ENCODE measurements at places on chromosomes 5 and 9.
A peak's percentile ranks its signal among the peaks of the same experiment; 100 is the strongest.

- no peak for DNase-seq
Measured at GRCh38 chr5:133750856-133751255, 138.5 kb upstream of the FSTL4 start.

- DNase-seq = no peak
Measured at GRCh38 chr5:74356009-74356695, 284.4 kb downstream of the ENC1 start.

DNA sequence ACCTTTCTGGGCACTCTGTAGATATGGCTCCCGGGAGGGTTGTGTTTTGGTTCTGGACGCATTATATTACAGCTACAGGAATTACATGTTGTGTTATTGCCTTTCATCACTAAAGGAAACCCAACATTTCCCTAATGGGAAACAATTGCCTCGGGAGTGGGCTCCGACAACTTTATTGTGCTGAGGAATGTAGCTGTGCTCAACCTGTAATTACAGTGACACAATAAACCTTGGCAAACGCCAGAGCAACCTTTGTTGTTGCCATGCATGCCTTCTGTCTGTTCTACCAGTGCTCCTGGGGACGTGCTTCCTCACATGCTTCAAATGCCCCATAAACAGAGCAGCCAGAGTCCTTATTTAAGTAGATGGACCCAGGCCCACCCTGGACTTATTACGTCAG is 182.4 kb downstream of the DIRAS2 start:
- no peak for DNase-seq

DNA sequence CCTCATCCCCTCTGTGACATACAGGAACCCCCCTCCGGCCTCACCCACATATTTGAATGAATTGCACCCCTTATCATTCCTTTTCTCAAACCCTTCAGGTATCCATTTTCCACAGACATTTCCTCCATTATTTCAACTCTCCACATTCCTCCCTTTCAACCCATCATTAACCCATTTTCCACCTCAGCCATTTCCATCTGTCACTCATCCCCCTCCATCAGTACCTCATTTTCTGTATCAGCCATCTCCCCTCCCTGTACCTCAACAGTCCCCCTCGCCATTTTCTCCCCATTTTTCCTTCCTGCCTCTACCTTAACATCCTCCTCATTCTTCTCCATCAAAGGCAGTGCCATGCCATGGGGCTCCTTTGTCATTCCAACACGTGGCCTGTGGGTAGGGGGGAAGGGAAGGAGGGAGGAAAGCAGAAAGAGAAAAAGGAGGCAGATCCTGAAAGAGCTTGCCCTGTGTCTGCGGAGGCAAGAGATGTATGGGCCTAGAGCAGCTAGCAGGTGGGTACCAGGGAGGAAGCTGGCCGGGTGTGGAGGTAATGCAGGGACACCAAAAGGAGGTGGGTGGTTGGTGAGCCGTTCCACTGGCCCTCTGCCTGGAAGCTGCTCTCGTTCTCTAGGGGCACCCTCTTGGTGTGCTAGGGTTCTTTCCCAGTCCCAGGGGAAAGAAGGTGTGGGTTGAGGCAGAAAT is 1.5 kb downstream of the DNAJB5 start:
- no peak for DNase-seq

DNA sequence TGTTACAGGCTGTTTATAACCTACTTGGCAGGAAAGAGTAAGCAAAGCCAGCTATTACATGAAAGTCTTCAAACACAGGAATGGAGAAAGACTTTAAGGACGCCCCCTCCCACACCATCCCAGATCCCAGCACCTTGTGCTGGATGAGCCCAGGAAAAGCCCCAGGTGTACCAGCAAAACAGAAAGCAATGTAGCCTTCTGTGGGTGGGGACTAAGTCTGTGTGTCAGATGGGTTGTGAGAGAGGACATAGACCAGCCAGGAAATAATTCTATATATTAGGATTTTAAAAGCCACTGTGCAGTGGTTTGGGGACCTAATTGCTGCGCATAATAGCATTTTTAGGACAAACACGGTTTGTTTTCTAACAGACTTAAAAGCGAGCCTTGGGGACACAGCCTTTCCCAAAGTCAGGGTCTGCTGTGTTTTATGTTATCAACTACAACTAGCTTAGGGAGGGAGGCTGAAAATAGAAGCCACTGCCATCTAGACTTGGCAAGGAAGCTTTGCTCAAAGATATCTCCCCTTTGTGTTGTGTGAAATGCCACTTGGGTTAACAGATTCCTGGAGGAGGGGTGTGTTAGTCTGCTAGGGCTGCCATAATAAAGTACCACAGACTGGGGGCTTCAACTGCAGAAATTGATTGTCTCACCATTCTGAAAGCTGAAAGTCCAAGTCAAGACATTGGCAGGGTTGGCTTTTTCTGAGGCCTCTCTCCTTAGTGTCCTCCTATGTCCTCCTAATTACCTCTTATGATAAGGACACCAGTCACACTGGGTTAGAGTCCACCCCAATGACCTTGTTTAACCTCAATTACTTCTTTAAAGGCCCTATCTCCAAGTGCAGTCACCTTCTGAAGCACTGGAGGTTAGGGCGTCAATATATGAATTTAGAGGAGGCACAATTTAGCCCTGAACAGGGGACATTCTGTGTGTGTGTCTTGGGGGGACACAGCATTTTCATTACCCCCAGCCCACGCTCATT is 17.2 kb upstream of the UBE2QL1 start:
- no peak for DNase-seq

GRCh38 chr5:177334155-177334551 is 17.3 kb downstream of the LMAN2 start:
- no peak for DNase-seq

GRCh38 chr9:136110082-136111061 is 8.3 kb downstream of the TMEM250 start:
- DNase-seq = no peak

- no peak for DNase-seq
Measured at GRCh38 chr9:95979446-95979845, 104.0 kb downstream of the ERCC6L2 start.

- peak; percentile 83 for DNase-seq
Measured at GRCh38 chr5:59317023-59317773, 576.3 kb downstream of the PDE4D start.

- no peak for DNase-seq
Measured at GRCh38 chr5:176792655-176793342, 17.6 kb upstream of the UNC5A start.

DNA sequence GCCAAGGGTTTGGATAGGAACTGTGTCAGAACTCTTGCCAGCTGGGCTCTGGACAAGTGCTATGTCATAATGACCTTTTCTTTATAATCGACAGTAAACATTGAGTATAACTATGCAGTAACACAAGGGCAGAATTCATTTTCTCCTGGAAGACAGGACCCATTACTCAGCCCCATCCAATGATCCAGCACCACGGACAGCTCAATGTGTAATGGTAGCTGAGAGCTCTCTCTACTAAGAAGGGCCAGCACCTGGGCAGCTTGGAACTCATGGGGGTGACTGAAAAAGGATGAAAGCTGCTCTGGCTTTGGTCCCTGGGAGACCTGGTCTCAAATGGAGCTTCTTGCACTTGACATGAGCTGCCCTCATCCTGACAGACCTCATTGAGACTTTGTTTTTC is 347.8 kb downstream of the TRIM32 start:
- DNase-seq = no peak

GRCh38 chr5:135826994-135827671 is 7.3 kb upstream of the SLC25A48 start:
- DNase-seq = no peak

DNA sequence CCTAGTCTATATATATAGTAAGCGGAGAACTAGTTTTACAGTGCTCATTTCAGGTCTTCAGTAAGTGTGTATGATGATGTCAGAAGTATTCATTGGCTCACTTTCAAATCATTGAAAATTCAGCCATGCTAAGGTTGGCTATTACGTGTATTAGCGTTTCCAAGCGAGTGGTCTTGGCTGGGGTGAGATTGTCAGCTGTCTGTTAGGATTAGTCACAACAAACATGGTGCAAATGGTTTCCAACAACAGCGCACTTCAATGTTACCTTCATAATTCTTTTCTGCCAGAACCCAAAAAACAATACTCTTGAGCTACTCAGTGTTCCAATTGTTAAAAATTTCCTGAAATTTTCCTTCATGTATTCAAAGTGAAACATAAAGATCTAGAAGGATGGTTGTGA is 283.0 kb downstream of the AOPEP start:
- no peak for DNase-seq

DNA sequence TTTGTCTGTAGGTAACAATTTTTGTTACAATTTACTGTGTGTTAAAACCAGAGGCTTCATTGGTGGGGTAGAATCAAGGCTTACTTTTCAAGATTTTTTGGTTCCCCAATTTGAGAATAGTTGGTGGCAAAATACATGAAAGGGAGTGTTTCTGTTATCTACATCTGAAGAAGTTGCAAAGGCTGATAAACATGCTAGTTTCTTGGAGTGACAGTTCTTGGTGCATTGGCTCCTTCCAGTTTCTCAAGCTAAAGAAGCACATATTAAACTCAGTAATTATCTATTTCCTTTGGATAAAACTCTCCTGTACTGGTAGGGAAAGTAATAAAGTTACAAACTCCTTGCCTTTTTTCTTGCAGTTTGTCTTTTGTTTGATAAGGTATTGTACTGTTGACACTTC is 5.9 kb downstream of the MACIR start:
- DNase-seq = no peak

DNA sequence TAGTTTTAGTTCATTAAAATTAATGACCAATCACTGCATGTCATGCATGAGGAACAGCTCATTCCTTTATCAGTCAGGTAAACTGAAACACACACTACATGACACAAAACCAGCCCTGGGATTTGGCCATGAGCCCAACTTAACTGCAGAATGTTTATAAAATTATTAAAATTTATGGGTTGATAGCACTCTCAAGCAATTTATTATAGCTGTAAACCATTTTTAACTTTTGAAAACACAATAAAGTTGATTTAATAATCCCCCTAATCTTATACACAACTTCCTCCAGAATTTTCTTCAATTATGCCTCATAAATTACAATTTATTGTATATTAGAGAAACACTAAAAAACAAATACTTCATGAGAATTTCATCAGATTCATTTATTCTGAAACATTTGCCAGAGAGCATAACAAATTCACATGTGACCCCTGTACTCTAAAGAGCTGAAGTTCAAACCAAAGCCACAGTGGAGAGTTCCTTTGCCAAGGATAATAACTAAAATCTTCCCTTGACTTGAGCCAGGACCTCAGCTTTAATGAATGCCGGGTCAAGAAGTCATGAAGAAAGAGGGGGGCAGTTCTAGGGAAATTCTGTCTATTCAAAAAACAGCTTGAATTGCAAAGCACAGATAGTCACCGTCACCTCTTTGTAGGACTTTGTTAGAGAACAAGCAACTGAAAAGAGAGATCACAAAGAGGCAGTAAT is 763.7 kb upstream of the GRAMD2B start:
- DNase-seq = peak; percentile 87

GRCh38 chr9:134457321-134458206 is 131.3 kb downstream of the RXRA start:
- DNase-seq = no peak

DNA sequence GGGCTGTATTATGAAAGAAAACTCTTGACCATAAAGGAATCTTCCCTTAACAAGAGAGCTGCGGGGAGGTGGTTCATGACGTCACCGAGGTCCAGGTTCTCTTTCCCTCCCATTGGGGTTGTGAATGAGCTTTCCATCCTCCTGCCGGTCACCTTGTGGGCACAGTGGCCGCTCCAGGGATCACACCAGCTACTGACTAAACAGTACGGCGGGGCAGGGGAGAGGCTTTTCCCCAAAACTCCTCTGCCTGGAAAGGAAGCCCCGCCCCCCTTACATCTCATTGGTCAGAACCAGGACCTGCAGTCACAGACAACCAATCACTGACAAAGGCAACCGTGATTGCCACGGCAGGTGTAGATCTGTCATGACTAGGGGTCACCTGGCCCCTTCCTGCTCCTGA is 35.6 kb downstream of the ROR2 start:
- DNase-seq = peak; percentile 64

- no peak for DNase-seq
Measured at GRCh38 chr5:39187831-39188731, 31.3 kb downstream of the FYB1 start.

DNA sequence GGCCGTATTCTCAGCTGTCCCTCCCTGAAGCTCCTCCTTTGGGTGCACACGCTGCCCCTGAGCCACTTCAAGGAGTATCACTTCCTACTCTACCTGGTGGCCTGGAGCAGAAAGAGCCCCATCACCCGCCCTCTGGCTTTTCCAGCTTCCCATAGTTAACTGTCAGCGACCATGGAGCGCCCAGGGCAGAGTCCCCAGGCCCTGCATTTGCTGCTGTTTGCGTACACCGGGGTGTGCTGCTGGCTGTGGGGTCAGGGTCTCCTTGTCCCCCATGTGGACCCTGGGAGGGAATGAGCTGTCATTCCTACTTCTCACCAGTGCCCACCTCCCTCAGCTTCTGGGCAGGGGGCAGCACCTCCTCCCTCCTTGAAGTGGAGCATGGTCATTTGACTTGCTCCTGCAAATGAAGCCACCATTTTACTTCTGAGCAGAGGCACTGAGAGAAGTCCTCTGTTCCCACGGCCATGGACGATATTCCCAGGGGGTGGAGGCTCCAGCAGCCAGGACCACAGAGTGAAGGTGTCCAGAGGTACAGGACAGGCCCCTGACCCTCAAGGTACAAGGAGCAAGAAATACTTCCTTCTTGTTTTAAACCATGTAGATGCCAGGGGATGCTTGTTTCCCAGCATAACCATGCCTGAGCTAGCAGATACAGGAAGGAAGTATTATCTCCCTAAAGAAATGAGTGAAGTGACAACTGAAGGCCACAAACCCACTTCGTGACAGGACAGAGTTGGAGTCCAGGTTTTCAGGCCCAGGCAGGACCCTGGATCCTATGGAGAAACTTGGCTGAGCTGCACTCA is 40.6 kb upstream of the COL5A1 start:
- DNase-seq = no peak

DNA sequence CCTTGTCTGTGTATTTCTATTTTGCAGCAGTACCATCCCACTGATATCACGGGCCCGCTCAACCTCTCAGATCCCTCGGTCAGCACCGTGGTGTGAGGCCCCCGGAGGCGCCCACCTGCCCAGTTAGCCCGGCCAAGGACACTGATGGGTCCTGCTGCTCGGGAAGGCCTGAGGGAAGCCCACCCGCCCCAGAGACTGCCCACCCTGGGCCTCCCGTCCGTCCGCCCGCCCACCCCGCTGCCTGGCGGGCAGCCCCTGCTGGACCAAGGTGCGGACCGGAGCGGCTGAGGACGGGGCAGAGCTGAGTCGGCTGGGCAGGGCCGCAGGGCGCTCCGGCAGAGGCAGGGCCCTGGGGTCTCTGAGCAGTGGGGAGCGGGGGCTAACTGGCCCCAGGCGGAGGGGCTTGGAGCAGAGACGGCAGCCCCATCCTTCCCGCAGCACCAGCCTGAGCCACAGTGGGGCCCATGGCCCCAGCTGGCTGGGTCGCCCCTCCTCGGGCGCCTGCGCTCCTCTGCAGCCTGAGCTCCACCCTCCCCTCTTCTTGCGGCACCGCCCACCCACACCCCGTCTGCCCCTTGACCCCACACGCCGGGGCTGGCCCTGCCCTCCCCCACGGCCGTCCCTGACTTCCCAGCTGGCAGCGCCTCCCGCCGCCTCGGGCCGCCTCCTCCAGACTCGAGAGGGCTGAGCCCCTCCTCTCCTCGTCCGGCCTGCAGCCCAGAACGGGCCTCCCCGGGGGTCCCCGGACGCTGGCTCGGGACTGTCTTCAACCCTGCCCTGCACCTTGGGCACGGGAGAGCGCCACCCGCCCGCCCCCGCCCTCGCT is 1.9 kb downstream of the LRRC26 start:
- peak; percentile 64 for DNase-seq
